ENCODE measurements at places on chromosomes 1 and 21.
A peak's percentile ranks its signal among the peaks of the same experiment; 100 is the strongest.

DNA sequence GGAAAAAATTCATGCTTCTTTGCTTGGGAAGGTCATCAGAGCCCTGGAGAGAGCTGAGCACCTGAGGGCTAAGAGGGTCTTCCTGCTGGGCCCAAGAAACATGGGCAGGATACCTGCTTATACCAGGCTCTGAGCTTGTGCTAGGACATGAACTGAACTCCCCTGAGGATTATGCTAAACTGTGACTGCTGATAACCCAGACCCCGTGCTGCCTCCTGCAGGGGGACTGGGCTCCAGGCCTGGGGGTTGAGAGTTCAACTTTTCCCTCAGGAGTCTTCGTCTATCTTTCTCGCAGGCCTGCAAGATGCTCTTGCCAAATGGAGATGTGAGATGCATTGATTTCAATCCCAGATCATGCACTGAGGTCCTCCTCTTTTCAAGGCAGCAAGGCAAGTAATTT lies 368.5 kb downstream of the HHAT start:
- no peak for DNase-seq

DNA sequence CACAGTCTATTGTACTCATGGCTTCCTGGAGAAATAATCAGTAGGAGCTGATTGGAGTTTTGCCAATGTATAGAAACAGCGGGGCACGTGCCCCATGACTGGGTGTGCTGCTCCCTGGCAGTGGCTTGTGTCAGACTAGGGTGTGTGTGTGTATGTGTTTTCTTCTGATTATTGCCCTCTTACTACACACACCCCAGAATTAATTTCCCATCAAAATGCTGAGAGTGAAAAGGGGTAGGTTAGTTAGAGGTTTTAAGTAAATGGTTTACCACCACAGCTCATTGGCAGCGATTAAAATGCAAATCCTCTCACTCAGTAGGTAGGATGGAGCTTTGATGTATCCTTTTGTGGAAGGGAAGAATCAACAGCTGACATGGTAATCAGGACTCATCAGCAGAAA lies 29.9 kb downstream of the HHAT start:
- DNase-seq, result no peak

GRCh38 chr1:218659911-218660677 lies 315.0 kb downstream of the TGFB2 start:
- DNase-seq, result peak; percentile 60

- DNase-seq, result no peak
Measured at GRCh38 chr1:203090421-203091198, 4.8 kb upstream of the MYOG start.

DNA sequence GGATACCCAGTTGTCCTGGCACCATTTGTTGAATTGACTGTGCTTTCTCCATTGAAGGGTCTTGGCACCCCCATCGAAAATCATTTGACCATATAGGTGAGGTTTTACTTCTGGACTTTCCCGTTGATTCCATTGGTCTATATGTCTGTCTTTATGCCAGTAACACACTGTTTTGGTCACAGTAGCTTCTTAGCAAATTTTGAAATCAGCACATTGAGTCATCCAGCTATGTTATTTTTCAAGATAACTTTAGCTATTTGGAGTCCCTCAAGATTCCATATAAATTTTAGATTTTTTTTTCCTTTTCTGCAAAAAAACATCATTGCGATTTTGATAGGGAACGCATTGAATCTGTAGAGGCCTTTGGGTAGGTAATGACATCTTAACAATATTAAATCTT lies 235.6 kb downstream of the SMYD3 start:
- peak; percentile 54 for DNase-seq

- DNase-seq, result peak; percentile 67
Measured at GRCh38 chr1:198577444-198577843, 37.0 kb upstream of the ATP6V1G3 start.

- no peak for DNase-seq
Measured at GRCh38 chr1:156103521-156103947, 11.0 kb upstream of the LMNA start.

GRCh38 chr1:177137814-177138213 lies 26.7 kb downstream of the ASTN1 start:
- no peak for DNase-seq

DNA sequence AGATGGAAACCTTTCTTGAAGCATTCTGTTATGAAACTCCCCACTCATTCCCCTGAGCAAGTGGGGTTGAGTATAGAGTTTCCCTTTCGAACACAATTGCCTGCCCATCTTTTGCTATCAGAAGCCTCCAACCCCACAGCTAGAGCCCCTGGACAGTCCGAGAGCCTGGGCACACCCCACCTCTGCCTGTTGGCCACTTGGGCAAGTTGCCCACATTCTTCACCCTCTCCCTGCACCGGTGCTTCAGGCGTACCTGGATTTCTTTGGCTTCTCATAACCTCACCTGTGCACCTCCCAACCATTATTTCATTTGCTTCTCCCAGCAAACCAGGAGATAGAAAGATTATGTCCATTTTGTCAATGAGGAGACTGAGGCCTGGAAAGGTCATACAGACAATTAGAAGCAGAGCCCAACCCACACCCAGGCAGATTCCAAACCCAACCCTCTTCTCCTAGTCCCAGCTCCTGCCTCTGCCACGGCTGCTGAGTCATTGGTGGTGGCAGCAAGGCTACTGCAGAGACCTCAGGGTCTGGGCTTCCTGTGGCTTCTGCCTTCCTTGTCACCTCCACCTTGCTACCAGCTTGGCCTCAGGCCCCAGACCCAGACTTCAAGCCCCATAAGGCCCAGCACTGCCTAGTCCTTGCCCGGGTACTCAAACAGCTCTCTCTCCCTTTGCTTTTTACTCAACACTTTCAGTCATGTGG lies 118.7 kb upstream of the ZBTB40 start:
- DNase-seq, result no peak

GRCh38 chr1:220991959-220992704 lies 112.9 kb downstream of the HLX start:
- DNase-seq, result no peak

- DNase-seq, result peak; percentile 55
Measured at GRCh38 chr1:201585093-201585483, 46.2 kb downstream of the NAV1 start.

DNA sequence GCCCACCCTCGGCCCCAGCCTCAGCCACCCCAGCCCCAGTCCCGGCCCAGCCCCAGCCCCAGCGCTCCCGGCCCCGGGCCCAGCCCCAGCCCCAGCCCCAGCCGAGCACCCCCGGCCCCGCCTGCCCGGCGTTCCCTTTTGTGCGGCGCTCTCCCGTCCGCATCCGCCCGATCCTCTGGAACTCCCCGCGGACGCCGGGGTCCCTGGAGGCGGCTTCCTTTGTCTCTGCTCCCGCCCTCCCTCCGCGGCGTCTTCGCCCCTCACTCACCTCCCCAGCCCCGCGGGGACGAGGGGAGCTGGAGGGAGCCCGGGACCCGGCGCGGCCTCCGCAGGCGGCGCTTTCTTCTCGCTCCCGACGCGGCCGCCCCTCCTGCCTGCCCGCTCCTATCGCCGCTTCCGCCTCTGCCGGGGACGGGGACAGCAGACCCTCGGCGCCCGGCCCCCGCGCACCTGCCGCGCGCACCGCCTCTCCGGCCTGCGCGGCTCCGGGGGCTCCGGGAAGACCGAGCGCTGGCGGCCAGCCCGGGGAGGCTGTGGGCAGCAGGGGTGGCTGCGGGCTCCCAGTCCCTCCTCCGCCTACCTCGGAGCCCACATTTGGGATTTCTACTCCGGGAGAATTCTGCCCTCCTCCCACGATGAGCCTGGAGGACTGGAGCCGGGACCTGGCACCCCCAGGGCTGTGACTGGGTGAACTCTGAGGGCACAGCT lies 14.0 kb downstream of the AGRN start:
- DNase-seq, result no peak

DNA sequence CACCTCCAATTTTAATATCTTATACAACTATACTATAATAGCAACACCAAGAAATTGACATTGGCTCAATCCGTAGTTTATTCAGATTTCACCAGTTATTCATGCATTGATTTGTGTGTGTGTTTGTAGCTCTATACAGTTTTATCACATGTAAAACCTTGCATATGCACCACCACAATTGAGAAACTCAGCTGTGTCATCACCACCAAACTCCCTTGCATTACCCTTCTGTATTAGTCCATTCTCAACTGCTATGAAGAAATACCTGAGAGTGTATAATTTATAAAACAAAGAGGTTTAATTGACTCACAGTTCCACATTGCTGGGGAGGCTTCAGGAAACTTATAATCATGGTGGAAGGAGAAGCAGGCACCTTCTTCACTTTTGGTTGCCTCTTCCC lies 162.1 kb downstream of the PATJ start:
- DNase-seq, result no peak

GRCh38 chr1:163145435-163145834 lies 57.3 kb downstream of the RGS5 start:
- DNase-seq, result no peak

- DNase-seq, result peak; percentile 94
Measured at GRCh38 chr1:31944205-31945089, 6.3 kb upstream of the PTP4A2 start.

DNA sequence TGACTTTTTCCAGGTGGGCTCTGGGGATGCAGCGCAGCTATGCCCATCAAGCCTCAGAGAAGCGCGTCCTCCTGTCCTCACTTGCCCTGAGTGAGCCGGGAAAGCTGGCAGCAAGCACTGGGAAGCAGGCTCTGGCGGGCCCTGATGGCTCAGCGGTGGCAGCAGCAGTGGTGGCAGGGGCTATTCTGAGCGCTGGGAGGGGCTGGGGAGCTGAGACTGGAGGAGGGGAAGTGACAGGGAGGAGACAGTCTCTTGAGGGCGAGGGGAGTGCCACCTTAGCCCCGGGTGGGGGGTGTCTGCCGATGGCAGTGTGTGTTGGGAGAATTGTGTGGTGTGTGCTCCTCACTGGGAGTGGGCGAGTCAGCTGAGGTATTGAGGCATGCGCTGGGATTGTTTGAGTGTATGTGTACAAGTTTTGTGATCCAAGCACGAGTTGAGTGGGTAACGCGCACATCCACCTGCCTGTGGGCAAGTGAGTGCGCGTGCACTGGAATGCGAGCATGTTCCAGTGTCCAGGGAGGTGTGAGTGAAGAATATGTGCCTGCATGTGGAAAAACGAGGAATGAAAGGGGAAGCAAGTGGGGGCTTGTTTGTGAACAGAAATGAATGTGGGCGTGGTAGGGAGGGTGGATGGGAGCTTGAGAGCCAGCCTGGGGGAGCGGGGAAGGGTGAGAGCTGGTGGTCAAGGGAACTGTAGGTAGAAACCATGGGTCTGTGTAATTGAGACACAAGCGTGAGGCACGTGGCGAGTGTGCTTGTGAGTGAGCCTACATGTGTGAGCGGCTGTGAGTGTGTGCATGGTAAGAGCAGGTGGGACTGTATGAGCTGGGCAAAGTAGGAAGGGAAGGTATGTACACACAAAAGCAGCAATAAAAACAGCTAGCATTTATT lies 2.9 kb upstream of the FOXO6 start:
- no peak for DNase-seq

DNA sequence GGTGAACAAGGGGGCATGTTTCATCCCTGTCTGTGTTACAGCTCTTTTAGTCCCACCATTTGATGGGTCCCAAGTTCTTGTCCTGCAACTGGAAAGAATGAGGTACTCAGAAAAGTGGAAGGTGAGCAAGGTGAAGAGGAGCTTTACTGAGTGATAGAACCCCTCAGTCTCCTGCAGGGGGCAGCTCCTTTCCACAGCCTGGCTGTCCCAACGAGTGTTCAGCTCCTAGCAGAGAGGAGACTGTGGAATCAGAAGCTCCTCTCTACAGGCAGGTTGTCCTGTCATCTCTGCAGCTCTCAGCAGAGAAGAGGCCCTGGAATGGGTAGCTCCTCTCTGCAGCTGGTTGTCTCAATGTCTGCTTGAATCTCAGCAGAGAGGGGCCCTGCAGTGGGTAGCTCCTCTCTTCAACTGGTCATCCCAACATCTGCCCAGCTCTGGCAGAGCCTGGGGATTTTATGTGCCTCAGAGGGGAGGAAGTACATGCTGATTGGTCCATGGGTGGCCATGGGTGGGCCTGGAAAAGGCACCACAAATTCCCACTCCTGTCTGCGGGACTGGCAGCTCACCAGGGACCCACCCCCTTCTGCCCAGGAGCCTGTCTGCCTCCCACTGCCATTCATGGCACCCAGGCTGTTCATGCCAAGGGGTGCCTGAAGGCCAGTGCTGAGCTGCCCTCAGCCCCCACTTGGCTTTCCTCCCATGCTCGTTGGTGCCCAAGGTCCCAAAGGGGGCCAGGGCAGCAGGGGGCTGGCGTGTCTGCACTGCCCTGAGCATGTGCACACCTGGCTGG lies 25.7 kb downstream of the LDLRAD1 start:
- no peak for DNase-seq

DNA sequence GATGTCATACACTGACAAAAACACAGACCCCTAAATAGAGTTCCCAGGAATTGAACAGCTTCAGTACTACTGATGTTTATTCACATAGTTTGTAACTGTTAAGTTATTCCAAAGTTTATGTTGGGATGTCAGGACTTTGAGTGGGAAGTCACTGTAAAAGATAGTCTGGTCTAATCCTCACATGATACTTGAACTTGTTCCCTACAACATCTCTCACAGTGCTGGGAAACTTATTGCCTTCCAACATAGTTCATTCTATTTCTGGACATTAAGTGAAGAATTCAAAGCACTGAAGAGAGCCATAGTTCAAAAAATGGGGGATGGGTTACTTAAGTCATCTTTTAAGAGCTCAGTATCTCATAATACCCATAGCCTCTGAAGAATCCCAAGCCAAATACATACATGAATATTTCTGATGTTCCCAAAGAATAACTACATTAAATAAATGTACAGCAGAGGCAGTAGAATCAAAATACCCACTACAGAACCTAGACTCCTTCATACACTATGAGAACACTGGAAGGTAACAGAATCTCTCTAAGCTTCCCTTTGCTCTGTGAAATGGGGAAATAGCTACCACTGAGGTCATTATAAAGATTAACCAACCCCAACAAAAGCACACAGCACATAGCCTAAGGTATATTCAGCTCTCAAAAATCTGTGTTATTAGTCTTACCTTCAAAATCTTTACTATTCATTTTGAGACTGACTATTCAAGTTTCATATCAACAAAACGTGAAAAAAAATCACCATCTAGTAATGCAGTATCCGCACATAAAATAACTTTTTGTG lies 81.4 kb downstream of the ESRRG start:
- no peak for DNase-seq

GRCh38 chr1:232657426-232658005 lies 27.6 kb upstream of the SIPA1L2 start:
- DNase-seq, result no peak

DNA sequence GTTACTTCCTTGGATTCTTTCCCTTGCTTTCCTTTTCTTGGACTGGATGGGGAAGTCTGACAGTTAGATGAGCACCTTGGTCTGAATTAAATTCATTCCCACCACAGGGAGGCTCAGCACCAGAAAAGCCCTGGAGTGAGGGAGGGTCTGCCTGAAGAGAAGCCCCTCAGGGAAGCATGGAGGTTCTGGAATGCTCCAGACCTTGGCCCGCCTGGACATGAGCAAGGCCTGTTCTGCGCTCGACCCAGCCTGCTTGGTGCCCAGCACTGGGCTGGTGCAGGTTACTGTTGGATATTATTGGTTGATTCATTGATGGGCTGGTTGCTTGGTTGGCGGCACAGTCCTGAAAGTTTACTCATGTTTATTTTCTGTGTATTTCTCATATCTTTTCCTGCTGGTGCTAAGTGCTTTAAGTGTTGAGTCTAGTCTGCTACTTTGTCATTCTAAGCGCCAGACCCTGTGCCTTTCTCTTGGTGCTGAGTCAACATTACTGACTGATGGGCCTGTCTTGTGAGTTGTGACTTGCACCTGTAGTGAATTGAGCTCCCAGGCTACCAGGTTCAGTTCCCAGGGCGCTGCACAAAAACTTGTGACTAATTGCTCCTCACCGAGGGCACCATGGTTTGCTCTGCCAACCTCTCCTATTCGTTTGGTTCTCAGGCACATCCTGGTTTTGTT lies 538.5 kb downstream of the KIF26B start:
- no peak for DNase-seq

GRCh38 chr1:202998836-202999750 lies 8.1 kb upstream of the TMEM183A start:
- DNase-seq, result peak; percentile 51

Measured in iris pigment epithelial cell (primary cell).